ACHN (cell line): ENCODE measurements at places on chromosomes 1 and 21.

DNA sequence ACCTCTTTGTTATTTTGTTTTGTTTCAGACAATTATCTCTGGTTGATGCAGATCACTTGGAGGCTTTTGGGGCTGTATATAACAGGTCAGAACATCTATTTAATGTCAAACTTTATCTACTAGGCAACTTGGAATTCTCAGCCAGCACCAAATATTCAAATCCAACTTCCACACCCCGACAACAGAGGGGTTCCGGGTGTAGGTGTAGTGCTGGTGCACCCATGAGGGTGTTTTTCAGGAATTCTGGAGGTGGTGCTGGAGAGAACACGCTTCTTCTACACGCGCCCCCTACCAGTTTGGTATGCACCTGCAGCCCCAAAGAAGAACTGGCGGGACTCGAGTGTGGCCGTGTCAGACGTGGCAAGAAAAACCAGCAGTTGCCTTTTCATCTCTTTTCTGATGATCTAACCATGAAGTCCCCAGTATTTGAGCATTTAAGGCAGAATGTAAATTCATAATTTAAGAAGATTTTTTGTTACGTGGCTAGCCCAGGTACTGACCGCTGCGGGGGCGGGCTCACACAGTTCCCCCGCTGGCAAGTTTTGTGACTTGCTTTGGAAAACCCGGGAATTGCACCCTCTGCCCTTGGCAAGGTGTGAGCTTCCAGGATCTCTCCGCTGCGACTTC, 462 bp upstream of the TLCD4 start:
- DNase-seq, result peak; percentile 83

DNA sequence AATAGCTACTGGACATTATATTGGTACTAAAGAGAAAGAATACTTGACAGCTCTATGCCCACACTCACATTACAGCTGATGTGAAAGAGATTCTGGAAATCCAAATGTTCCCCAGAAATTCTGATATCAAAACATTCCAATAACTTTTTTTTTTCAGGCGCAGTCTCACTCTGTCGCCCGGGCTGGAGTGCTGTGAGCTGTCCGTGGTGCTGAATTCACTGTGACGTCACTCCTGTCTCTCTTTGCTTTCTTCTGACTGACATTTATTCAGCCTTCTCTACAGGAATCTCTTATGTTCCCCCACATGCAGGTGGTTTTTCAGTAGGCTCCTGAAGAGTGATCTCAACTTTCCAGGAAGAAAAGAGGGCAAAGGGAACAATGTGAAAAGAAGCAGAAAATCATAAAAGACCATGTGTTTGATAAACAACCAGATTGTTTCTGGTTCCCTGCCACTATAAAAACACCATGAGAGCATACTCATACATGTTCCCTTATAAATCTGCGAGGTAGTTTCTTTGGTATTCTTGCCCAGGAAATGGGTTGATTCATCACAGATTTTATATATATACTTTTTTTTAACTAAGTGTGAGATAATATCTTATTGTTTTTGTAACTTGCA, 6.2 kb downstream of the S100A7A start:
- peak; percentile 77 for DNase-seq

DNA sequence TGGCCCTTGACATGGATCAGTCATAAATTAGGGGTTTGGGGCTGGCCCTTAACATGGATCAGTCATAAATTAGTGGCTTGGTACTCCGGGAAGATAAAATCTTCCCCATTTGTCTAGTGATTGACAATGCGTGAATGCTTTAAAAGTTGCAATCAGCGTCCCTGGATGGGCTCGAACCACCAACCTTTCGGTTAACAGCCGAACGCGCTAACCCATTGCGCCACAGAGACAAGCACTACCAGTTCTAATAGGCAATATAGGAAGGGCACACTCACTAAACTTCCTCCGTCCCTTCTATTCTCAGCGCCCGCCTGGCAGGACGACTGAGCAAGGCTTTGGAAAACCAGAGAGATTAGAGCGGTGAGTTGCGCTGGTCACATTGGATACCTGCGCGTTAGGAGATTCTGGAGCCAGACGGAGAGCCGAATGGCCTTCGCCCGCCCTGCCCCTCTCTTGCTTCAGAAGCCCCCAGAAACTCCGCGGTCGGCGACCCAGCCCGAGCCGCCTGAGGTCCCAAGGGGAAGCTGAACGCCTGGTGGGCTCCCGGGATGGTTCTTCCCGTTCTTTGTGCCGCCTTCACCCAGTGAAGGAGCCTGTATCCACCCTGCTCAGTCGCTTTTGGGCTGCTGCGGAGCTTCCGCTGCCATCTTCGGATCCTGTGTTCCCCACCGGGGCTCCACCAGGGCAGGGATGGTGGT, 235.9 kb downstream of the FAM72C start:
- peak; percentile 63 for DNase-seq

DNA sequence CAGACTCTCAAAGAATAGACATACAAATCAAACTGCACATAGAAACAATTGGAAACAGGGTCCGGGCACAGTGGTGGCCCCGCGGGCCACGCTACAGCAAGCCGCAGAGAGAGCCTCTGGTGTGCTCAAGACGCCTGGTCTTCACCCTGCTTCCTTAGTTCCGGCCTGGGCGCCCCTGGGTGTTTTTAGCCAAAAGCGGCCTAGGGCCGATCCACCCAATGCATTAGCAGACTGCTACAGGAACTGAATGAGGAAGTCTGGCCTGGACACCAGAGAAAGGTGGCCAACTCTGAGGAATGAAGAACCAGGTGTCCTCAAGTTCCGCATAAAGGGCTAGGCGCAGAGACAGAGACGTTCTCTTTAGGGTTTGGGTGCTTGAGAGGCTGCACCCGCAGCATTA, 1.7 kb downstream of the PRRX1 start:
- DNase-seq, result no peak

GRCh38 chr1:11721311-11721710, 14.6 kb upstream of the AGTRAP start:
- DNase-seq, result no peak

DNA sequence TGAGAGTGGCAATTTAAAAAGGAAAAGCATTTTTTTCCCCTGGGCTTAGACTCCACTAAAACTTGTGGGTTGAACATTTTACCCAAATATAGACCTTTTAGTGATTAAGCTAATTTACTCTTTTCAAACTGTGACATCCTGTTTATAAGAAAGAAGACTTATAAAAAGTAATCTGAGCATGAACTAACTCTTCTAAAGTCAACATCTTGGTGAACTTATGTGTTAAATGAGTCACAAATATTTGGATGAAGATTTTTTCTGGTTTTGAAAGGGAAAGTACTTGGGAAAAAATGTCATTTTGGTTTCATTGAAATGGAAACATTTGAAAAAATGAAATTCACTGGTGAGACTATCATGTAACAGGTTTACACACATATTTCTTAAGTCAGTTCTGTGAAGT, 109.8 kb downstream of the KCNK2 start:
- DNase-seq, result no peak

GRCh38 chr1:228095938-228096337, 7.2 kb downstream of the C1orf35 start:
- DNase-seq, result no peak

GRCh38 chr1:28329395-28330153, 734 bp downstream of the MED18 start:
- peak; percentile 25 for DNase-seq

DNA sequence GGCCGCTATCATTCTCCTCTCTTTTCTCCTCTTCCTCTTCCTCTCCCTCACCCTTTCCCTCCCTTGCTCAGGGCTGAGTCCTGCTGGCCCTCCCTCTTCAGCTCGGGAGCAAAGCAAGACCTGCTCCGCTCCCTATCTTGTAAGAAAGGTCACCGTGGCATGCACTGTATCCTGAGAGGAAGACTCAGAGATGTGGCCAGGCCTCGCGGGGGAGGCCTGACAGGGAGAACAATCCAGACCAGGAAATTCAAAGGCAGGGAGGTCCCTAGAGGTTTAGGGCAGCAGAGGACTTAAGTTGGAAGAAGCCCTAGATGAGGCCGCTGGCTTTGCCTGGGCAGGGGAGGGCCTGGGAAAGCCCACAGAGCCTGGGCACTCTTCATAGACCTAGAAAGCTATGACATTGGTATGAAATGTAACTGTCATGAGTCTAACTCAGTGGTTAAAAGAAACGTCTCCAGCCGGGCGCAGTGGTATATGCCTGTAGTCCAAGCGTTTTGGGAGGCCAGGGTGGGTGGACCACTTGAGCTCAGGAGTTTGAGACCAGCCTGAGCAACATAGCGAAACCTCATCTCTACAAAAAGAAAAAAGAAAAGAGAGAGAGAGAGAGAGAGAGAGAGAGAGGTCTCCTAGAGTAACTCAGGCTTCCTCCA, 14.6 kb upstream of the PTAFR start:
- DNase-seq, result no peak

DNA sequence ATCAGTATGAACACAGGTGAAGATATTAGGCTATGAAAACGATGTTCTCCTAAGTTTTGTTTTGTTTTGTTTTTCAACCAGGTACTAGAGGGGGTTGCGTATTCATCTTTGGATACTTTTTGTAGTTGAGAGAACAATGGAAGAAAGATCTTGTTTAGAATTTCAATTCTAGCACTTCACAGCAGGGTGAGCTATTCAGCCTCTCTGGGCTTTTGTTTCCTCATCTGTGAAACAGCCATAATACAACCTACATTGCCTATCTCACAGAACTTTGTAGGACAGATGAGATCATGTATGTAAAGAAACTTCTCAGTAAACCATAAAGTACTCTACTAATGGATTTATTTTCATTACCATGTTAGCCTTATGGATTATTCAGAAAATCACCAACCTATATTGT, 199.5 kb downstream of the GPATCH2 start:
- DNase-seq, result peak; percentile 32

DNA sequence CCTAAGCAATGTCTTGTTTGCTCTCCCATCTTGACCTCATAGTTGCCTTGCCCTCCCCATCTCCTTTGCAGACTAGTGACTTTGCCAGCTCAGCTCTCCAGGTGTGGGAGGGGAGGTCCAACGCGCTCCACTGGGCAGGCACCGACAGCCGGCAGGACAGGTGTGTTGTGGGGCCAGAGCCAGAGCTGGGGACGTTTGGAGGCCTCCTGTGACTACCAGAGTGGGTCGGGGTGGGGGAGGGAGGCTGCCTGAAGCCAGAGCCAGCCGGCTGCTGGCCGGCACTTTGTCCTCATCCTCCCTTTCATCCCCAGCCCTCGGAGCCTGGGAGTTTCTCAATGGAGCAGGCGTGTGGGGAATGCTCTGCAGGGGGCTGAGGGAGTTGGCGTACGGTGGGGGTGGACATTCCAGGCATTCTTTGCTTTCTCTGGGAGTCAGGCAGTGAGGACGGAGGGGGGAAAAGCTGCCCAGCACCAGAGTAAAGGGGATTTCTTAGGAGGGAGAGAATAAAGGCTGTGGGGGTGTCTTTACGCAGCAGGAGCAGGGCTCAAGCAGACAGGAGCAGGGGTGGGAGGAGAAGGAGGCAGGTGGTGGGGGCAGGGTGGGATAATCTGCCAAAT, 20.2 kb downstream of the NUAK2 start:
- DNase-seq, result peak; percentile 99

DNA sequence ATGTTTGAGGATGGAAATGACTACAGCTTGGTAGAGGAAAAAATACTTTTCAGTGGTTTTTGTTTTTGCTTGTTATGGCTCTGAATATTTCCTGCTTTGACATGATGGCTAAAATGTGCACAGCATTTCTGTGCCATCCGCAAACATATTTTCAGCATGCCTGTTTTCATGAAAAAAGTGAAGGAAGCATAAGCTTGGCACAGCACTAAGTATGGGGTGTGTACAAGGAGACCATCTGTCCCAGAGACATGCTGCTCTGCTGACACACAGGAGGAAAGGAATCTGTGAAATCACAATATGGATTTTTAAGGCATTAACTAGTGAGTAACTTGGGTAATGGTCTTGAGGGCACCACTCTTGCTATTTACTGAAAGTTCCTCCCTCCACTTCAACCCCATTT, 595.5 kb downstream of the RWDD3 start:
- no peak for DNase-seq

- DNase-seq, result no peak
These were observed 234.4 kb downstream of the LTN1 start for GRCh38 chr21:28758042-28758882.

GRCh38 chr1:228751360-228752098, 16.2 kb downstream of the RHOU start:
- no peak for DNase-seq

GRCh38 chr1:24724345-24725208, 20.7 kb upstream of the CLIC4 start:
- DNase-seq, result no peak

DNA sequence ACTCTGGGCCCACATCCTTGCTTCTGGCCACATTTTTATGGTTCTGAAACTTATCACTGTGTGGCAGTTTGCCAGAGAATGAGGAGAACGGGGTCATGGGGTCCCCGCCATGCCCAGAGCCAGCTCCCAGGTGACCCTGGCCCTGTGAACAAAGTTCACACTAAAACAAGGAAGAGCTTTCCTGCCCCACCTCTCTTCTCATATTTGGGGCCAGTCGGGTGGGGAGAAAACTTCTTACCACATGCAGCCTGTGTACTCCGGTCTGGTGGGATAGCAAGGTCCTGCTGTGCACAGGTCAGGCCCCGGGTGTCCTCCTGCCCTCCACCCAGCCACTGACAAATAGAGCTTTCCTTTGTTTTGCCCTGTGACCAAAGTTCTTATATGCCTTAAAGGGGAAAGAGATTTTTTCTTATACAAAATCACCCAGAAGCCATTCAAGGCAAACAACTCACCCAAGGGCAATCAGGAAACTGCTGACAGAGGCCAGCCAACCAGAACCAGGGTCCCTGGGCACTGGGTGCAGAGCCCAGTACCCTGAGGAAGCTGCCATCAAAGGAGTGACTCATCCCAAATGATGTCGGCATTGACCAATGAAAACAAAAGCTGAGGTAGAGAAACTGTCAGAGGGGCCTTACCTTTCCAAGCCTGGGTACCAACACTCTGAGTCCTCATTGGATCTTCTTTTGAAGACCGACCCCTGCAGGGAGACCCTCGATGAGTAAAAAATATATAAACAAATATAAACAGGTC, 53.6 kb downstream of the OLIG1 start:
- DNase-seq, result no peak

DNA sequence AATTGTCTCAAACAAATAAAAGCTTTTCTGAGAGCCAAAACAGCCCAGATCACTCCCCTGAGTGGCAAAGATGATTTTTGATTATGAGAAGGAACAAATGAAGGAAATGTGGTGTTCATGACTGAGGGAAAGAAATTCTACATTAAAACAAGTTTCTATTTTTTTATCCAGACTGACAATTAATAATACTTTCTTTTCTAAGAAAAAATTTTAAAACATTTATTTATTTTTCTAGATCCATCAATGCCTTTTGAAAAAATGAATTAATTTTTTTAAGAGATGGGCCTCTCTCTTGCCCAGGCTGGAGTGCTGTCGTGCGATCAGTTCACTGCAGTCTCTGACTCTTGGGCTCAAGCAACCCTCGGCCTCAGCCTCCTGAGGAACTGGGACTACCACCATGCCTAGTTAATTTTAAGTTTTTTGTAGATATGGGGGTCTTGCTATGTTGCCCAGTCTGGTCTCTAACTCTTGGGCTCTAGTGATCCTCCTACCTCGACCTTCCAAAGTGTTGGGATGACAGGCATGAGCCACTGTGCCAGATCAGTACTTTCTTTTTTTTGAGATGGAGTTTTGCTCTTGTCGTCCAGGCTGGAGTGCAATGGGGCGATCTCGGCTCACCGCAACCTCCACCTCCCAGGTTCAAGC, 11.2 kb upstream of the TXNIP start:
- no peak for DNase-seq

GRCh38 chr1:68375919-68376318, 73.8 kb downstream of the RPE65 start:
- DNase-seq, result no peak

- no peak for DNase-seq
These were observed 61.8 kb upstream of the SYT6 start for GRCh38 chr1:114215436-114215835.
